ENCODE measurements at places on chromosomes 11 and 22.

GRCh38 chr22:26779108-26779507, 121.7 kb downstream of the MIAT start:
- DNase-seq = no peak

DNA sequence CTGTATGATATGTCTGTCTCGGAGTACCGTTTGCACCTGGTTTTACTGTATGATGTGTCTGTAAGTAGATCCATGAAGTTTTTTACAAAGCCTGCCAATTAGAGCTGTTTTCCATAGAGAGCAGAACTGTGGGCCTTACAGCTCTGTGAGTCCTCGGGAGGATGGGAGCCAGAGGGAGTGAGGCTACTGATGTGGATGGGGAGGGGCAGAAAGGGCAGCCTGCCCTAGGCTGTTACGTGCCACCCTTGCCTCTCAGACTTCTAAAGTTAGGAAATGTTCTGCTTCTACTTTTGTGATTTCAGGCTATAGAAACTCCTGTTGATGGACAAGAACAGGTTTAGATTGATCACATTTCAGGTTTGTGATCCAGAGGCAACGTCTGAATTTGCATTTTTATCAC, 105.2 kb downstream of the PPP6R3 start:
- no peak for DNase-seq

DNA sequence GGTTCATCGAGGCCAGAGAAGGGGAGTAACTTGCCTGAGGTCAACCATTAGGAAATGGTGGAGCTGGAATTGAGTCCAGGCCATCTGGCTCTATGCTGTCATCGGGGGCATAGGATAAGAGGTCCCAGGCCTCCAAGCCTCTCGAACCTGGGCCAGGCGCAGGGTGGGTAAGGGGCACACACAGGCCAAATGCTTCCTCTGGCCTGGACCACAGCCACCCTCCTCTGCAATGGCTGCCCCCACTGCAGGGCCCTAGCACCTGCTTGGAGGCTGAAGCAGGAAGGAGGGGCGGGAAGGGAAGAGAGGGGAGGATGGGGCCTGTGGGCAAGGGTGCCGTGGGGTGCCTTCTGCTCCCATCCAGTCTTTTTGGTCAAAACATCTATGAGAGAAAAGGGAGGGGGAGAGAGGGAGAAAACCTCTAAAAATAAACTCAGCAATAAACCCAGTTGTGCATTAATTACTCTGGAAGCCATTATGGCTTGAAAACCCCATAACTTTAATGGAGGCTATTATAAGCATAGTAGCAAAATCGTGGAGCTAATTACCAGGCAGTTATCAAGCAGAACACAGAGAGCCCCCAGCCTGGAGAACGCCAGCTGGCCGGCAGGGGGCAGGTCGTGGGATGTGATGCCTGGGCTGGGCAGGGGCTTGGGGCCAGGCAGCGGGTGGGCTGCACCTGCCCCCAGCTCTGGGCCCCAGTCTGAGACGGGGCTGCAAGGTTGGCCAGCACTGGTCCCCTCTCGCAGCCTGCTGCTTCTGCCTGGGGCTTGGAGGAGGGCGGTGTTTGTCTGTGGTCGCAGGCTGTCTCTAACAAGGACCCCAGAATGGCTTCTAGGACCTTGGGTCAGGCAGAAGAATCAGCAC, 21.1 kb downstream of the B3GAT1 start:
- no peak for DNase-seq

- no peak for DNase-seq
These were observed 71.6 kb downstream of the EXT2 start for GRCh38 chr11:44167046-44167445.

GRCh38 chr11:119888119-119888518, 159.1 kb upstream of the NECTIN1 start:
- DNase-seq = no peak

DNA sequence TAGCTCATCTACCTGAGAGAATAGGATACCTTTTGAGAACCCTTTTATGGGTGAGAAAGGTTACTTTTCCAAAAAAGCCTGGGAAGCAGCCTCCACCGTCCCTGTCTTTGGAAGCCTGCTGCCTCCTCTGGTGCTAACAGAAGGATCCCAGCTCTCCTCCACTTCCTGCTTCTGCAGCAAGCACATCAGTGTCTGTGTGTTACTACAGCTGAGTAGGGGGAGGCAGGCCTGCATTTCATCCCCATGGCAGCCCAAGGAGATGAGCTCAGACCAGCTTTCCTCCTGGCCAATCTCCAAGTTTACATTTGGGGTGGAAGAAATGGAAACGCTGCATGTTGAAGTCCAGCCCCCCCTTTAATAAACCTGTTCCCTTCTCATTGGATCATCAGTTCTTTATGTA, 7.4 kb upstream of the CCDC34 start:
- DNase-seq = no peak
